ENCODE measurements at places on chromosomes 2 and 18.

DNA sequence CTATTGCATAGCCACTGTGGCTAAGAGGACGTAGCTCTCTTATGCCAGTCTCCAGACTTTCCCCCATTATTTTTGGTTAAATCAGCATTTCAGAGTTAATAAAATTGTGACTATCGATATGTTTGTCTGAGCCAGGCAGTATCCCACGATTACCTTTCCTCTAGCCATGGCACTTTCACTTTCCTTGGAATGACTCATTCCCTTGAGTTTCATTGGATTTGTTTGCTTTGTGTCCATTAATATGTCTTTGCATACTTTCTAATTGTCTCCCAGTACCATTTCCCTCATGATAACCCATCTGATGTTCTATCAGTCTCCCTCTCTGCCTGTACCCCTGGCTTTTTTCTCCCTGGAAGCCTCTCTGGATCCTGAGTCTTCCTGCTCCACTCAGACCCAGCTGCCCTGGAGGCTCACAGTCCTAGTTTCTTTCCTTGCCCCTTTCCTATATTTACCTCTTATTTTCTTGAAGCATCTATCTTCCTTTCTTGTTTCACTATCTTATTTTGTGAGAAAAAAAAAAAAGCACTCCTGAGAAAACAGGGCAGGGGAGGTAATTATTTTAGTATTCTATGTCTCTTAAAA lies 126.1 kb downstream of the MTX2 start:
- DNase-seq, result no peak

DNA sequence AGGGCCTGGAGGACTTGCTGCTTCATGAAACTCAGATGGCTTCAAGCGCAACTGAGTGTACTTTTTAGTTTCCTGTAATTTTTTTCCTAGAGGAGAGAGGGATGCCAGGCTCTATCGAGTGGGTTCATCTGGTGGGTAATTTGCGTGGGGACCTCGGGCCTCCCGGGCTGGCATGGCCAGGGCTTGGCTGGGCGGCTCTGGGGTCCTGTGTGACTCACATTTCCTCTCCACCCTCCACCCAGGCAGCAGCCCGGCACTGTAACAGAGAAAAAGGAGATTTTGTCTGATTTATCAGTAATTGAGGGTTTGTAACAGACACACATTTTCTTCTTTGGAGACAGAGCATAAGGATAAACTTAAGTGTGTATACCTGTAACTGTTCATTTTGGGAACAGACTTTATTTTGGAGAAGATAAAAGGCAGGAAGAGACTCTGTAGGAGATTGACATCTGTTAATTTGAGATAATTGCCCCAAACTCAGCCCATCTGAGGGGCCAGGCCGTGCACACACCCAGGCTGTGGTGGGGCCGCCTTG lies 64.3 kb downstream of the NFATC1 start:
- DNase-seq, result peak; percentile 20

- no peak for DNase-seq
These were observed 83.2 kb downstream of the BCL2 start for GRCh38 chr18:63236406-63236805.

GRCh38 chr2:126643972-126644371 lies 12.0 kb upstream of the GYPC start:
- DNase-seq, result no peak

DNA sequence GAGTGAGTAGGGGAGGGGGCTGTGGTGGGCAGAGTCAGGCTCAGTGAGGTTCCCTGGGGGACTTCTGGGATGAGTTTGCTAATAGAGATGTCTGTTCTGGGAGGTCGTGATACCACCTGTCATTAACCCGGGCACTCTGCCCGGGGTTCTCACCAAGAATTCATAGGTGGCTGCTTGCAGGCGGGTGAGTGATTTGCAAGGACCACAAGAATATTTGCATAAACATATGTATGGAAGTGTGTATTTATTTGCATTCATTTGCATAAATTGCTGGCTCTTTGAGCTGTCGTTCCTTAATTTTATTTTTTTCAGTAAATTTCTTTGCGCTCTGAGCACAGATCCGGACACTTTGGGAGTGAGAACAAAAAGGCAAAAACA lies 260.0 kb downstream of the ATAD2B start:
- no peak for DNase-seq

DNA sequence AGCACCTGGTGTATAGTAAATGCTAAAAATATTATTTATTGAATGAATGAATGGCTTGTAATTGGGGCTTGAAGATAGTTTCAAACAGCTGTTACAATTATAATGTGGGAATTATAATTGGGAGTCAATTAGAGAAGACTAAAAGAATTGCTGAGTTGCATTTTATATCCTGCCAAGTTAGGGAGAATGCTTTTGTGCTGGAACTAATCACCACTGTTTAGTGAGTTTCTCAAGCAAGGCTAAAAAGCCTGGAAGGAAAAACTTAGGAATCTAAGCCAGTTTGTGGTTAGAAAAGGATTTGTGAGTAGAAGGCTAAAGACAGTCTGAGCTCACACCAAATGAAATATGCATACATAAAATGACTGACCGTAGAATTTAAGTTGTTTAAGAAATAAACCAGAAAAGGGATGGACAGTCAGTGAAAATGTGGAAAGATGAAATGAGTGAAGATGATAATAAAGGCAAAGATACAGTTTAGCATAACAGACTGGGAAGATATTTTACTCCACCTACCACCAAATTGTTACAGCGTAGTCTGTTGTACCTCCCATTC lies 647.7 kb upstream of the FSHR start:
- DNase-seq, result no peak

GRCh38 chr2:145289946-145290345 lies 770.0 kb upstream of the ZEB2 start:
- no peak for DNase-seq

DNA sequence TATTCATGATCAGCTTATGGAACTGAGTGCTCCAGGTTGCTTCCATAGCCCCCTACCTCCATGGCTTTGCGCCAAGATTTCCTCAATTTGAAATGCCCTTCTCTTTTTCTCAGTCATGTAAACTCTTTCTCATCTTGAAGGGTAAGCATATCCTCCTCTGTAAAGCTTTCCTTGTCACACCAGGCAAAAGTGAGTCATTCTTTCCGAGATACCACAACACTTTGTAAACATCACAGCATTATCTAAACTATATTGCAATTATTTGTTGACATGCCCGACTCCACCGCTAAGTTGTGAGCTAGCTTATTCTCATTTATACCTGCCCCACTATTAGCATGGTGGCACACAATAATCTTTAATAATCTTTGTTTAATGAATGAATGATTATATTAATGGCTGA lies 419.5 kb upstream of the CHST9 start:
- peak; percentile 11 for DNase-seq

DNA sequence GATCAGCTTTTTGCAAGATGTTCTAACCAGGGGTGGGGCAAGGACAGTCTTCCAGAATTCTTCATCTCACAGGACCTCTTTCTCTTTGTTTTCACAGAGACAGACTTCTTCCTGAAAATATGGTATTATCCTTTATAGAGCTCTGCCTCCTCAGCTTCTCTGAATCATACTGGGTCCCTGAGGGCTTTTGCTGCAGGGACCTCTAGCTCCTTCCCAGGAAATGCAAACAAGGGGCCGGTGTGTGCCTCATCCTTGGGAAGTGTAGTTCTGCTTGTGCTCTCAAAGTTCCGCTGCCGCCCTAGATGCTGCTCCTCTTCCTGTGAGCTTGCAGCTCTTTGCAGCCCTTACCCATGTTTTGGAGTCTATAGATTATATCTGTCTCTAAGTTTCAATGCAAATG lies 99.5 kb upstream of the NPAS2 start:
- no peak for DNase-seq

- no peak for DNase-seq
These were observed 64.8 kb downstream of the ARMC9 start for GRCh38 chr2:231263118-231263831.

DNA sequence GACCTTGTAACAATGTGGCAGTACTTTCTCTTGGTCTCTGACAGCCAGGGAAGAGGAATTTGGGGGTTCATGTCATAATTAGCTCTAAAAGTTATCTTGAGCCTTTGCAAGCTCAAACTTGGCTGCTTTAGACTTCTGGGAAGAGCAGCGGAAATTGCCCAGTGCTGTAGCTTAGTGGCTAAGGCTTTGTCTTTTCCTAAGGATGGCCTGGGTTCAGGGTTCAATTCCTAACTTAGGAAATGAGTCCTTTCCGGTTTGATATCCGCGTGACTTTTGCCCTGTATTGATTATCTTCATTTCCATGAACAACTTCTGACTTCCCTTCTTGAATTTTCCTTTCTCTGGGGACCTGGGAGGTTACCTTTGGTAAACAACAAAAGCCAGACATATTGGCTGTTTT lies 961.0 kb downstream of the CNTNAP5 start:
- DNase-seq, result no peak

- DNase-seq, result no peak
These were observed 133.5 kb upstream of the IL1R2 start for GRCh38 chr2:101858246-101858645.

- no peak for DNase-seq
These were observed 65.7 kb upstream of the ZNF236 start for GRCh38 chr18:76756531-76757253.

DNA sequence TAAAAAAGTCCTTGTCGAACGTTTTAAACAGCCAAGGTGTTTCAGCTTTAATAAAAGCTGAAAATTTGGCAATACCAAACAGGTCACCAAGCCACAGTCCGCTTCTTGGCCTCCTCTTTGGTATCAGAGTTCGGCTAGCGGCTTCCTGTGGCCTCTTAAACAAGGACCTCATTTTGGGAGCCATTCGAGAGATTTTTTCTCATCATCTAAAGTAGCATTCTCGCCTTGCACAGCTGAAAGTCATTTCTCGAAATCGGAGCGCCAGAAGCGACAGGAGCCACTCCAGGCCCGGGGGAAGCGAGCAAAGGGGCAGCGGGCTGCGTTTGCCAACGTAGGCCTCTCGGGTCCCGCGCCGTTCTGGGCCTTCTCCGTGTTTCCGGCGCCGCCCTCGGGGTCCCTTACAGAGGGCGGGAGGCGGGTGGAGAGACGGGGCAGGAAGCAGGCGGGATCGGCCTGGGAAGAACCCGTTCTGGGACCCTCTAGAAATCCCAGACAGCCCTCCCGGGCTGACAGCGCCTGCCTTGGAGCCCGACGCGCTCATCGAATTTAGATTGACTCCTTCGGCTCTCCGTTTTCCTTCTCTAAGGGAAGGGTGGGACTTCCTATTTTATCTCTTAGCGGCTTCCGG lies 522 bp upstream of the ZNF407 start:
- DNase-seq, result peak; percentile 83

DNA sequence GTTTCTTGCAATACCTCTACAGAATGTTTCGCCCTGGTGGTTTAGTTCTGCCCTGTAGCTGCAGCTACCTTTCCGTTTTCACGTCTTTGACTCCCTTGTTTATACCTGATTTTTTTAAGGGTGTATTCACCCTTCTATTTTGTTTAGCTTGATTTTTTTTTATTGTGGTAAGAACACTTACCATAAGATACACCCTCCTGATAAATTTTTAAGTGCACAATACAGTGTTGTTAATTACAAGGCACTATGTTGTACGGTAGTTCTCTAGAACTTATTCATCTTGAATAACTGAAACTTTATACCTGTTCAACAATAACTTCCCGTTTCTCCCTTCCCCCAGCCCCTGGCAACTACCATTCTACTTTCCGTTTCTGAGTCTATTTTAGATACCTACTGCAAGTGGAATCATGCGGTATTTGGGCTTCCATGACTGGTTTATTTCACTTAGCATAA lies 48.9 kb upstream of the NABP1 start:
- peak; percentile 51 for DNase-seq

DNA sequence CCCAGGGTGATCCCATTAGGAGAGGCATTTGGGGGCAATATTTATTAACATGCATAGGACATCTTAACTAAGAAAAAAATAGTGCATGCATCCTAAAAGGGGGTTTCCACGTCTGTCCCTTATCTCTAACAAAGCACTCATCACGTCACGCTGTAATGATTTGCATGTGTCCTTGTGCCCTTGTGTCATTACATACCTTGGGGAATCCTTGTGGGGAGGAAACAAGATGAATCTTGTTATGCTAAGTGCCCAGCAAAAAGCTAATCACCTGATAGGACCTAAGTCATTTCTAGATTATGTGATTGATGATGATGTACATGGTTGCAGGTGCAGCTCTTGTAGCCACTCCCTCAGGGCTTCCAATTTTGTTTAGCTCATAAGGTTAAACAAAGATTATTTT lies 250.9 kb downstream of the FBXO15 start:
- DNase-seq, result no peak

DNA sequence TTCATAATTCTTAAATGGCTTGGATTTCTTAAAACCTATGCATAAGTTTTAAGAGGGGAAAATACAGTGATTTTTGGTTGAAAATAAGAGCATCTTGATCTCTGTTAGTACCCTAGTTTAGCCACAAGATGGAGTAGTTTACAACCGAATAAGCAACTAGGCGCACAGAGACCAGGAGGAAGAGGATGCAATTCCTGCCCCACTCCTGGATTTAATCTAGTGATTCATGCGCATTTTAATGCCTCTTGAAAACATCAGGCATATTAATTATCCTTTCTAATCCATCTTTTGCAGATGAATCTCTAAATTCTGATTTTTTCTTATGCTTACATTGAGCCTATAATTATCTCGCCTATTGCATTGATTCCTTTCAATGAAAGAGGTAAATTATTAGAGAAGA lies 76.7 kb downstream of the MRPS9 start:
- DNase-seq, result peak; percentile 67

DNA sequence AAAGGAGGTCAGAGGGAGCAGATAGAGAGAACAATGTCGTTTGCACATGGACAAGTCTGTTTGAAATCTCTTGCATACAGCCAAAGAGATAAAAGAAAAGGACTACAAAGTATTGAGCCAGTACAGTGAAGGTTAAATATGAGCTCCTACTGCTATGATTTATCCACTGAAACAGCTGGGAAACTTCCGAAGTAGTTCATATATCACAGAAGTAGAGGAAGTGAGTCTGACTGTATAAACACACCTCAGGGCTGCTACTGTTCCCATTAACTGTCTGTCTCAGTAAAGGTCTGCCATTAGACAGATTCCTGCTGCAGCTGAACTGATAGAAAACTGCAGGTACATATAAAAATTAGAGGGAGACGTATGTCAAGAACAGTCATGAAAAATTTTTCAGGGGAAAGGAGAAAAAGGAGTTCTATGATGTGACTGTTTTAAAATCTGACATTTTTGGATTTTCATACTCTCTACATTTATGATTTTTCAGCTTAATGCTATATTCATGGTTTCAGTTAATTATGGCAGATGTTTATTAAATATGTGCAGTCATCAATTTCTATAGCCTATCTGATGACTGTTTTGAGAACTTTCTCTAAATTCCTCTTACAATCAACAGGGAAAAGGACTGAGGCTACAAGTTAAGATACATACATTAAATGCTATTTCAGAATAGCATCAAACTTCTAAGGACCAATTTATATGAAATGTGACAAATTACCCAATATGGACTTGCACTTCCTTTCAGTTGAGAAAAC lies 364.7 kb downstream of the ERBB4 start:
- no peak for DNase-seq

DNA sequence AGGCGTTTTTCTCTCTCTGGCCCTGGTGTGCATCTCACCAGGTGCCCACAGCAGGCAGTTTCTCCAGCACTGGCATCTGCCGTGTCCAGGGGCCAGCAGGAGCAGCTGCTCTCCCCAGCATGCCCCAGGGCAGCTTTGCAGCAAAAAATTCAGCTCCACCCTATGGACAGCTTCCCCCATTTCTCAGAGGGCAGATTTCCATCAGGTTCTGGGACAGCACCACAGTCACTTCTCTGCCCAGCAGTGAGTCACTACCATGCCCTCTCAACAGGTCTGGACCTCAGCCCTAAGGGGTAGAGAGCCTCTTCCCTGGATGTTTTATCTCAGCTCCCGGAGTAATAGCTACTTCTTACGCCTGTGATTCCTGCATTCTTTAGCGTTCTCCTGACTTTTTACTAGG lies 170.2 kb upstream of the RAB12 start:
- no peak for DNase-seq

Data from OCI-M1 (cell line).